ENCODE measurements at places on chromosomes 1 and 21. TPM values are rescaled to one million over a fixed set of nuclear protein-coding genes. Genes with fewer than 3 reads are reported as not detected.

DNA sequence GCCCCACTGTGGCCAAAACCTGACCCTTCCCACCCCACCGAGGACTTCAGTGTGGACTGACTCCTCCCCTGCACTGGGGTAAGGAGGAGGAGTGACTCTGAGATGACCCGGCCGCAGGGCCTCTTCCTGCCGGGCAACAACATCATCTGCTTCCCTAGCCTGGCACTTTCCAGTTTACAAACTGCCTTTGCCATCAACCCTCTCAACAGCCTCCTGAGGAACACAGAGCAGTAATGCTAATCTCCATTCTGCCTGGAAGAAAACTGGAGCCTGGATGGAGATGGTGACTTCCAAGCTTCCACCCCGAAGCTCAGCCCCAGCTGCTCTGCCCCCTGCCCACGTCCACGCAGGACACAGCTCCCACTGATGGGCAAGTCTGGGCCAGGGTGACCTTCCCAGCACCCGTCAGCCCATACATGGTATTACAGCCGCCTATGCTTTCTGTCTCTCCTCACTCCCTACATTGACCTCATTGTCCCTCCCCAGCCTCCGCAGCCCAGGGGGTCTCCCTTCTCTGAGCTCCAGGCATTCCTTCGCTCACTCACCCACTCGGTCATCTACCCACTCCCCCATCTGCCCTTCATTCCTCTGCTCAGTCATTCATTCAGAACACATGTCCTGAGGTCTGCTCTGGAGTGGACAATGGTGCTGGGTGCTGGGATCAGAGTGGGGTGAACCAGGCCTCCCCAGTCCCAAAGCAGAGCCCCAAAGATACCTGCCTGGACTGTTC lies 34.2 kb downstream of the RAP1GAP start:
- DNase-seq: no peak

GRCh38 chr1:98104289-98104688 lies 183.5 kb upstream of the DPYD start:
- DNase-seq: no peak

GRCh38 chr1:3355089-3355488 lies 99.4 kb upstream of the ARHGEF16 start:
- no peak for DNase-seq

DNA sequence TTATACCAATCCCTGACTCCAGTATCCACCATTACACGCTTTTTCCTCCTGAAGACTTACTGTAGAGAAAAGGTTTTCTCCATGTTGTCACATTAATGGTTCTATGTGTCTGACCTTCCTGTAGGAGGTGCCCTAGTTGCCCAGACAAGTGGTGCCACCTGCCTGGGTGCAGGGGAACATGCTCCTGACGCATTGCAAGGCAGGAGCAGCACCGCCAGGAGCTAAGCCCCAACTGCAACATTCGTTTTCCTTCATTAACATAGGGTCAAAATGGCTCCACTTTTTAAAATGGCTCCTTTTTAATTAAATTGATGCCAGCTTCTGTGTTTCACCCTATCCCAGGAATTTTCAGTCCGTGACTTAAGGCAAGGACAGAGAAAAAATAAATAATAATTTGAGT lies 220.1 kb upstream of the SAMSN1 start:
- no peak for DNase-seq

- no peak for DNase-seq
These were observed 29.6 kb downstream of the ACOT11 start for GRCh38 chr1:54577612-54578011.

The ZNF362 gene
- 59.2 TPM for polyA plus RNA-seq

DNA sequence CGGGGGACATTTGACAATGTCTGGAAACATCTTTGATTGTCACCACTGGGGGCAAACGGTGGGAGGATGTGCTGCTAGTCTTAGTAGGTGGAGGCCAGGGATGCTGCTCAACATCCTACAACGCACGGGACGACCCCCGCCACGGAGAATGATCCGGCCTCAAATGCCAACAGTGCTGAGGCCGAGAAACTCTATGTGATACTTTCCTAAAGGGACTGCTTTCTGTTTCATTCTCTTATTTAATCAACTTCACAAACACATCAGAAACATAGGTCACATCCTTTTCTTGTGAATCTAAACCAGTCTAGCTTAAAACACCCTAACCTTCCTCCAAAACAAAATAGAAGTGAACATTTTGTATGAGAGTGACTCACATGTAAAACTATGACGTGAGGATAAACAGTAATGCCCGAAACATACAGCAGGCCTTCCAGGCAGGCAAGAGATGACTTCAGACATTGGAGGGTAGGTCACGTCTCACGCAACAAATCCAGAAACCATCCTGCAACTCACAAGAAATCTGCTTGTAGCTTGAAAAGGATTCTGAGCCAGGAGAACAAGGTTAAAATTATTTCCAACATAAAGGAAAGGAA lies 37.2 kb upstream of the ETS2 start:
- no peak for DNase-seq

The CD164L2 gene
- 0.27 TPM for polyA plus RNA-seq

- DNase-seq: no peak
These were observed 3.1 kb downstream of the KCNA10 start for GRCh38 chr1:110515891-110516290.

- no peak for DNase-seq
These were observed 55.2 kb downstream of the MT1HL1 start for GRCh38 chr1:236948996-236949395.

GRCh38 chr1:84996846-84997666 lies at the start of gene MCOLN2:
Gene MCOLN2 (minus strand): TSS chr1:84997113. CDS start chr1:84996872, 241 bp downstream.
- DNase-seq: no peak

Measured in right renal pelvis (tissue), 4 donors.